ENCODE measurements at places on chromosomes 7 and 10. TPM values are rescaled to one million over a fixed set of nuclear protein-coding genes. Genes with fewer than 3 reads are reported as not detected.

The WEE2 gene
- total RNA-seq, result 0.14 TPM

The SEMA3E gene
- total RNA-seq, result 0.57 TPM

The CCDC172 gene
- total RNA-seq, result not detected

The MLLT10 gene
- 60.5 TPM for total RNA-seq

The TAS2R41 gene
- total RNA-seq, result not detected

The CADPS2 gene
- 5.8 TPM for total RNA-seq
